Frontal cortex (tissue), 4 donors: ENCODE measurements at places on chromosomes 2 and 18.

- DNase-seq: no peak
Observed at GRCh38 chr2:119170504-119170903, 12.0 kb upstream of the C1QL2 start.

GRCh38 chr2:160376576-160376975, 117.0 kb downstream of the RBMS1 start:
- no peak for DNase-seq

- DNase-seq: no peak
Observed at GRCh38 chr2:233400961-233401360, 46.7 kb downstream of the DGKD start.

GRCh38 chr18:79687806-79688205, 8.2 kb downstream of the CTDP1 start:
- DNase-seq: no peak

- DNase-seq: no peak
Observed at GRCh38 chr18:34322365-34323289, 97.9 kb upstream of the NOL4 start.

DNA sequence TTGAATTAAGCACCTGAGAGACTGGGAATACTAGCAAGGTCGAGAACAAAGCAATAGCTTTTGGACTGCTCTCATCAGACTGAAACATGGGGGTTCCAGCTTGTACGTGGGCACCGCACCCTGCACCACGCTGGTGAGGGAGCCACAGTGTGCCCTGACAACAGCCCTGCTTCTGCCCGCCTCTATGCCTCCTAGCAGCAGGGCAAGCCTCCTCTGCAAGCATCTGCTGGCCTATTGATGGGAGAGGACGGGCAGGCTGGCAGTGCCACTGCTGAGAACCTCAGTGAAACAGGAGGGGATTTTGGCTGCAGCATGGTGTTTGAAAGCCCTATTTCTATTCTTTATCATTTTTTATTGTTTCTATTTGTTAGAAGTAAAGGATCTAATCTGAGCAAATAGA, 146.1 kb upstream of the OTOS start:
- no peak for DNase-seq

GRCh38 chr2:236696834-236697233, 127.2 kb downstream of the ACKR3 start:
- no peak for DNase-seq

DNA sequence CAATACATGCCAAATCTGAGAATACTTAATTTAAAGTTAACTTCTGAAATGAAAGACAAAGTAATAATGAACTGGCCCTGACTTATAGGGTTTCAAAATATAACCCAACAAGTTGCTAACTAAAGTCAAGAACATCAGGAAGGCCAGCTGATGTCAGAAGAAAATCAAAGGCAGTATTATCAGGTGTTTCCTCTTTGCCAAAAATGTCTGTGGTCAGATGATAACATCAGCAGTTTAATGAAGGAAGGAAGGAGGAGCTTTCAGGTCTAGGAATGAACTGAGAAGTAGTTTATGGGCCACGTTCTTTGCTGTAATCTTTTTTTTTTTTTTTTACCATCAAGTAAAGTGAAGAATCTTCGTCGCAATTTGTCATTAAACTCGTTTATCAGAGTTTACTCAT, 40.9 kb downstream of the CDH2 start:
- DNase-seq: no peak

GRCh38 chr18:3720159-3720558, 270.2 kb downstream of the TGIF1 start:
- no peak for DNase-seq

DNA sequence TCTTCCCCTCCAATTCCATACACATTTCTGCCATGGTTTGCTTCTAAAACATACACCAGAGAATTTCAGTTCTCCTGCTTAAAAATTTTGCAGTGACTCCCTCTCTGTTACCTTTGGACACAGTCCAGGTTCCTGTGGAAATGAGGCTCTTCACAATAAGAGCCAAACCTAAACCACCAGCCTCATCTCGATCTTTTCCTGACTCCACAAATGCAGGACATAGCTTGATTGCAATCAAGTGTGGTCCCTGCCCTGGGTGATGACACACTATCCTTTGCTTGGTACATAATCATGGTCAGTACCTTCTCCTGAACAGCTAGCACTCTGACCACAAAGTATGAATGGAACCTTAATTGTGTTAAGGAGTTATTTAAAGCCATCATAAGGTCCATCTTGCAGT, 134.9 kb upstream of the CHAC2 start:
- no peak for DNase-seq

GRCh38 chr2:146777181-146777580, 1067.6 kb upstream of the ACVR2A start:
- no peak for DNase-seq

DNA sequence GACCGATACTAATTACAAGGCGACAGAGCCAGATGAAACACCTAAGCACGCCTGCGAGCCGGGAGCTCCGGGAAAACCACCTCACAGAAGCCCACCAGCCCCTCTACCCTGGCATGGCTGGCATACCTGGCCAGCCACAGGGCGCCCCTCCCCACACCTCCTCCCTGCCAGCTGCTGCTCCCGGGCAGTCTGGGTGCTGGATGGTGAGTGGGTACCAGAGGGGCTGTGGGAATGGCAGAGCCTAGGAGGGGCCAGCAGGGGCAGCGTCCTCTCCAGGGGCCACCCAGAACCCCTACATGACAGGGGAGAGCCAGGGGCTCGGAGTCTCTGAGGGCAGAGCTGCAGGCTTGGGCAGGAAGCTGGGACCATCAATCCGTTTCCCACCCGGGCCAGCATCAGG, 58.7 kb upstream of the GPC1 start:
- DNase-seq: no peak

- DNase-seq: no peak
Observed at GRCh38 chr18:68679528-68679927, 35.4 kb downstream of the TMX3 start.
